ENCODE measurements at places on chromosomes 1 and 21.

DNA sequence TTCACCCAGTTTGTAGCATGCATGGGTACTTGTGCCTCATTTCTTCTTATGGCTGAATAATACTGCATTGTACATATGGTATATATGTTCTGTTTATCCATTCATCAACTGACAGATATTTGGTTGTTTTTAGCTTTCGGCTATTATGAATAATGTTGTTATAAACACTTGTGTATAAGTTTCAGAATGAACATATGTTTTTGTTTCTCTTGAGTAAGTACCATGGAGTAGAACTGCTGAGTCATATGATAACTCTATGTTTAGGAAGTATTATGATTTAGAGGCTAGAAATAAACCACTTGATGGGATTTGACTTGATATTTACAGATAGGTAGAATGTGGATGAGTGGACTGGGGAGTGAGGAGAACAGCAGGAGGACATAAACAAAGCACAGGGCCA is 48.6 kb downstream of the WNT2B start:
- no peak for DNase-seq

- DNase-seq: no peak
These were observed 699 bp upstream of the NES start for GRCh38 chr1:156677616-156678596.

- DNase-seq: no peak
These were observed 21.2 kb downstream of the RCSD1 start for GRCh38 chr1:167651161-167651693.

DNA sequence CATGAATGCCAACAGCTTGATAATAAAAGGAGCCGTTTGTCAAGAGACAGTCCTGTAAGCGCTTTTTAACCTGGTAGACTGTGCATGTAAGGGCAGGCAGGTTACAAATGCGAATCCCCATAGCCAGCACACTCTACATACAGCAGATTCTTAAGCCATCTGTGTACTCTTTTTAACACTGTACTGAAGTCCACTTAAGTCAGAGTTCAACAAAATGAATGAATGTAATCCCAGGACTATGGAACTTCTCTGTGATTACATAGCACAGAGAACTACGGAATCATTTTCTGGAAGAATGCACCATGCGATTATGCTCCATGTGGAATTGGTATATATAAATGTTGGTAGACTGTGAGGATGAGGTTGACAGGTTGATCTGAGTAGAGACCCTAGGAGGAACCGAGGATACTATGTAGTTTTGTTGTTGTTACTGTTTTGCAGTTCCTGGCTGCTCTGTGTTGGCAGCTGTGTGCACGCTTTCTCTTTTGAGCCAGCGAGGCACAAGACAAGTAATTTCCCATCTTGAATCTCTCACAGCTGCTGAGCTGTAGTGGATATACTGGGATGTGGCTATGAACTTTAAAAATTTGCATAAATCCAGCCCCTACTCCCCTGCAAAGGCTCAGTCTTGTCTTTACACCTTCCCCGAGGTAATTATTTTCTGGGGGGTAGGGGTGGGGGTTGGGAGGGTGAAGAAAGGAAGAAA is 21.9 kb downstream of the LRRC8D start:
- DNase-seq: no peak

DNA sequence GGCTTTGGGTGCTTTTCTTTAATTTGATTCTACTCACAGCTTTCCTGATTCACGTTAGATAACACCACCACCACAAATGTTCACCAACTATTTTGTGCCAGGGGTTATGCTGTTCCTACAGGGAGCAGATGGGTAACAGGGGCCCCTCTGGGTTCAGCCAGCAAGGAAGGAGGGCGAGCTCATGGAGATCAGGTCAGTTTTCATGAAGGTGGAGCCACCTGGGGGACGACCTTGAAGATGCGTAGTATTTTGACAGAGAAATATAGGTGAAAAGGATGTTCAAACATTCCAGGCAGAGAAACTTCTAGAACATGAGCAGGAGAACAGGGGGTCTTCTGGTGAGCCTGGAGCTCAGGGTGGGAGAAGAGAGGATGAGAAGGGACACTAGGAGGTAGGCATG is 28.9 kb downstream of the KIAA0040 start:
- no peak for DNase-seq

- DNase-seq: no peak
These were observed 54.8 kb upstream of the CD34 start for GRCh38 chr1:207965392-207966387.

- DNase-seq: no peak
These were observed 1.8 kb upstream of the TSPEAR start for GRCh38 chr21:44713130-44713529.

GRCh38 chr1:74650561-74650960 is 23.0 kb downstream of the ERICH3 start:
- no peak for DNase-seq

DNA sequence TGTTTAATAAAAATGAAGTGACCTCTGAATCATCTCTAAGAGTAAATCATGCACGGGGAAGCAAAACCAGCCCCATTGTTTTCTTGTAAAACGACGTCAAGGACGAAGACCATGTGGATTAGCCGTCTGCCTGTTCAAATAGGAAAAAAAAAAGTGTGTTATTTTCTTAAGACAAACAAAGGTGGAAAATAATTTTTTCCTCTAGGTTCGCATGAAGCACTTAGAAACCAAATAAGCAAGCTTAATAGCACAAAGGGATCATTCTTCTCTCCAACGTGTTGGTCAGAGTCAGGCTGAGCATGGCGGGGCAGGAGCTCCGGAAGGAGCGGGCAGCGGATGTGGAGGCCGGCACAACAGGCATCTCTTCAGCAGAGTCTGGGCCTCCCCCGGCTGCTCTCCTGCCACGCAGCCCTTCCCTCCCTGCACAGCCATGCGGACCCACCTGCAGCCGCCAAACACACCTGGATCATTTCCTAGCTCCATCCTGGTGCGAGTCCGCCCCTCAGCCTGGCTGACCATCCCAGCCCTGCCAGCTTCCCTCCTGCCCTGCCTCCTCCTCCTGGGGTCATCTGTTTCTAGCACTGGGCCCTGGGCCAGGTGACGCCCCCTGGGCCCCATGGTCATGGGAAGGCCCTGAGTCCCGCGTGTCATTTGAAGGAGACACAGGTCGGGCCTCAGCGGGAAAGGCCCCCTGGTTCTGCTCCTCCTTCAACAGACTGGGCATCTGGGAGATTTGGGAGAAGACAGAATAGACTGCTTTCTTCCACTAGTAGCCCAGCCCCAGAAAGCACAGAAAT is 40.2 kb downstream of the MX1 start:
- no peak for DNase-seq

- DNase-seq: peak; percentile 96
These were observed 46.4 kb downstream of the ELF3 start for GRCh38 chr1:202056644-202057334.

GRCh38 chr21:17467392-17467791 is 45.5 kb upstream of the CXADR start:
- no peak for DNase-seq

DNA sequence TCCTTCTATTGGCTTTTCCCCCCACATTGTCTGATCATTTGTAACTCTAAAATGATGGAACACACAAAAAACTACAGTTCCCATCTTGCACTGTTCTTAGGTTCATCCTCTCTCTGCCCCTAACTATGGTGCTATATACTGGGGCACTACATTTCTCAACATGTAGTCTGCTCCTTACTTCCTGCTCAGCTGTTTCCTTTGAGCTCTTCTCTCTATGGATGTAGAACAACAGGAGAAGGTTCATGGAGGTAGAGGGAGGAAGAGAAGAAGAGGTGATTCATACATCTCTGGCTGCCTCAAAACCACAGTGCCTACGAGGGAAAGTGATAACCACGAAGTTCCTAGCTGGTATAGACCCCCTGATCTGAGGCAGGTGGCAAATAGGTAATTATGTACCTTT is 7.0 kb upstream of the C1orf146 start:
- no peak for DNase-seq

GRCh38 chr1:165755393-165756010 is 13.2 kb downstream of the TMCO1 start:
- no peak for DNase-seq

- DNase-seq: no peak
These were observed 13.3 kb downstream of the AHCYL1 start for GRCh38 chr1:109997867-109998229.

DNA sequence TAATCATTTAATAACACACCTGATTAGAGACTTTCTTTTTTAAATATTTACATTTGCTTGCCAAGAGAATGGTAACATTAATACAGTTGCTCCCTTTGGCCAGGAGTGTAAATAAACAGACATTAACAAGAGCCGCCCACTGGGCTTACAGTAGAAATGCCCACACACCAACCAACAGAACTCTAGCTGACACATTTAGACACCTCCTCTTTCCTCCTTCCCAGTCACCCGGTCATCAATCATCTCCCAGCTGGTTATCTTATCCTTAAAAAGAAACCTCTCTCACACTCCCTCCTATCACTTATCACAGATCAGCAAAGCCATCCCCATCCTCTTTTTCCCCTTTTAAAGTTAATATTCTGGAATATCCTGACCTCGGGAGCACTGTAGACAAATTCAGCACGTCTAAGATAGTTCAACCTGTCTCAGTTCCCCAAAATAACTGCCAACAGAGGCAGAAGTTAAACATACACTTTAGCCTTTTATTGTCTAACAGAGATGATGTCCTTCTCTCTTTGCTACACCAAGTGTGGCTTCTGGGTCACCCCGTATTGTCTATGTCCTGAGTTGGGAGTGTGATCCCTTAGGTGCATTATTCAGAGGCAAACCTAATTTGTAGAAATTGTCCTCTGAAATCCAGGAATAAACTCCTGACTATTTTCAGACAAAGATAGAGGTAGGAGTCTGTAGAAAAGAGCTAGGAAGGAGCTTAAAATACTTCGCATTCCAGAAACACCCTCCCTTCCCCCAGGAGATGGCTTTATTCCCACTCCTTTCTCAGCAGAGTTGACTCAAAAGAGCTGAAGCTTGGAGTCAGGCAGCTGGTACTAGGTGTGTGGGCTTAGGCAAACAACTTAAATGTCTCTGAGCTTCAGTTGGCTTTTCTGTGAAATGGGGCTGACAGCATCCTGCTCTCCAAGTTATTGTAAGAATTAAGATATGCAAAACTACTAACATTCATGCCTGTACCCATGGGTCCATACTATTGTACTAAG is 8.8 kb downstream of the MYCL start:
- no peak for DNase-seq

- DNase-seq: no peak
These were observed 28.2 kb downstream of the UBE2G2 start for GRCh38 chr21:44773291-44773932.

DNA sequence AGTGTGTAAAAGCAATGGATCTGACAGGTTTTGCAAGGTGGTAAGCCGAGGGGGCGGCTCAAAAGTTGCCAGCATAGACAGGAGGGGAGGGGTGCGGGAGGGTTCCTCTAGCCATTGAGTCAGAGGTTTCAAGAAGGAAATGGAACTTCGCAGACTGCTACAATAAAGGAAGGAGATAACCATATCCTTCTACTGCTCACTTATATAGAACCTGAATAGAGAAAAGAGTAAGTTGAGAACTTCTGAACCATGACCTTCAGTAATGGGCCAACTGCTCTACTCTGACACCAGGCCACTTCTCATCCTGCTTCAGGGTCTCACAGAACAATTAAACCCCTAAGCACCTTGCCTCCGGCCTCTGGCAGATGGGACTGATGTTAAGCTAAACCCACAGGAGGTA is 26.3 kb upstream of the BCAR3 start:
- no peak for DNase-seq

DNA sequence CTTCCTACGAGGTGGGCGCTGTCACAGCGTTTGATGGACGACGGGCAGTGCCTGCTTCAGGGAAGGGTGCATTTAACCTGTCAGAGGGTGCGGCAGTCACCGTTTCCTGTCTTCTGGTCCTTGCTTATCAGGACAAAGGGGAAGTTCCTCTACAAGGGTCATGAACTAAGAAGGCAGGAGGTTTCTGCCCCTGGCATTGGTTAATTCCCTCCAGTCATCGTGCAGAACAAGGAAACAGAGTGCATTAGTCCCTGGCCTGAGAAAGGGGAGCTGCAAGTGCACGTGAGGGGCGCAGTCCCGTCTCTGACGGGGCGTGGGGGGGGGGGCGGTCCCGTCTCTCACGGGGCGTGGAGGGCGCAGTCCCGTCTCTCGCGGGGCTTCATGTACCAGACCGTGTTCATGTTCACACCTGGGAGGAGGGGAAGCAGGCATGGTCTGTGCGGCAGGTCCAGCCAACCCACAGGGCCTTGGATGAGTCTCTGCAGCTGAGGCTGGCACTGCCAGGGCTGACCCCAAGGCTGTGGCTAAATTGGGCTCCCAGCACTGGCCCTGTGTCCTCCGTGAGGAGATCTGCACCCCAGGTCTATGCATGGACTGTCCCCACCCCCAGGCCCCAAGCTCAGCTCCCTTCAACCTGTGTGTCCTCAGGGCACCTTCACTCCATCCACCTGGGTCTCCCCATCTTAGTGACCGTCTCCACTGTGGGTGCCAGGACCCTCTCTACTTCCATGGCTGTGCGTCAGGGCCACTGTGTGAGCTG is 89.2 kb upstream of the COL6A1 start:
- DNase-seq: no peak

- no peak for DNase-seq
These were observed 179.0 kb downstream of the DSCAM start for GRCh38 chr21:40667967-40668366.

DNA sequence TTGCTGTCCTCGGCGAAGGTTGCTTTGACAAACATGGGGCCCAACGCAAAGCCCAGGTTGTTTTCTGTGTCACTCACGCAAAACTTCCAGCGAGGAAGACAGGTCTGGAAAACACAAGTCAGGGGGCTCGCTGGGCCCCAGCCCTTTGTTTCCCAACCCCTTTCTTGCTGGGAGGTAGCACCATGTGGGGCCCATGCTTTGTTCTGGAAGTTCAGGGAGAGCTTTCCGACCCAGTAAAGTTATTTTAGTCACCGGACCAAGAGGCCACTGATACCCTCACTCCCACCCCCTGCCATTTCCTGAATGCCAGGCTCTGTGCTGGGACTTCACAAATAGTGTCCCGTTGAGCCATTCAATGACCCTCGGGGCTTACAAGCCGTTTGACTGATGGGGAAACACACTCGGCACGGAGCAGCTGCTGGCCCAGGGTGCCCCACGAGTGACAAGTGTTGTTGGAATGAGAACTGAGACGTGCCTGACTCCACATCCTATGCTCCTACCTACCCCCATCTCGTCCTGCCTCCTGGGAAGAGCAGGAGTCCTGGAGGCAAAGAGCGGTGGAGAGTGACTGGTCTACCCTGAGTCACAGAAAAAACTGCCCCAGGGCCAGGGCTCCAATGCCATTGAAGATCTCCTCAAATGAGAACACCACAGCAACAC is 52.0 kb downstream of the ECE1 start:
- no peak for DNase-seq

- DNase-seq: no peak
These were observed 14.1 kb upstream of the TIAM1 start for GRCh38 chr21:31358158-31358557.

- DNase-seq: no peak
These were observed 4.9 kb downstream of the TGFB2 start for GRCh38 chr1:218350035-218350525.

- DNase-seq: no peak
These were observed 134.0 kb upstream of the DPYD start for GRCh38 chr1:98054786-98055185.

DNA sequence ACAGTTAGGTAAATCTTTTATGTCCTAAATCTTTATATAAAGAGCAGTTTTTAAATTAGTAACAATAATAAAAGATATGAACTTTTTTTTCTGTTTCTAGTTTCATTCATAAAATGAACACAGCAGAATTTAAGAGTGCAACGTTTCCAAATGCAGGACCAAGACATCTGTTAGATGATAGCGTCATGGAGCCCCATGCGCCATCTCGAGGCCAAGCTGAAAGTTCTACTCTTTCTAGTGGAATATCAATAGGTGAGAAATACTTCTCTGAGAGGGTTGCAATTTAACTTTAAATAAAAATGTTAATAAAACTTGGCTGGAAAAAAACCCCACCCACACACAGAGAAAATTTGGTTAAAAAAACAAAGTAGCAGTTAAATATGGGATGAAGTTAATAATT is 15.0 kb upstream of the ANGPTL1 start:
- no peak for DNase-seq
